ENCODE measurements at places on chromosomes 5 and 9. TPM values are rescaled to one million over a fixed set of nuclear protein-coding genes. Genes with fewer than 3 reads are reported as not detected.

DNA sequence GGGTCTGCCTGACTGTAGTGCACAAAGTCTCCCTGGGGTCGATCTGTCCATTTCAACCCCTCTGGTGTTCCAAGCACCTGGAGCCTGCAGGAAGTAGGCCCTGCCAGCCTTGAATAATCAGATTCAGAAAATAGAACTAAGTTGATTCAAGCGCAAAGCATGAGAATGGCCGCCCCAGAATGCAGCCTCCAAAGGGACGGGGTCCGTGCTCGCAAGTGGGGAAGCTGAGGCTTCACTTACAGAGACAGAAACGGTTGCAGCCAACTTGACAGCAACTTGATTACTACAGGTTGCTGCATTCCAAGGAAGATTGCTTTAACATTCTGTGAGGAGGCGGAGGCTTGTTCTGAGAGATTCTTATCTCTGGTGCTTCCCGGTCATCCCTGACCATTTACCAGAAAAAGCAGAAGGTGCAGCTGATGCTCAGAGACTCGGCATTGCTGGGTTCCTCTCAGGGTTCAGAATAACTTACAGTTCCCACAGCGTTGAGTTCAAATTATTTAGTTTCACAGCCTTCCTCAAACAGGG, 14.9 kb upstream of the LRRC14B start:
- peaks cover 1% of the 10 kb centered on the region for H3K27me3 ChIP-seq
- H3K27ac ChIP-seq: no peak overlapping the region
- no peak for DNase-seq

DNA sequence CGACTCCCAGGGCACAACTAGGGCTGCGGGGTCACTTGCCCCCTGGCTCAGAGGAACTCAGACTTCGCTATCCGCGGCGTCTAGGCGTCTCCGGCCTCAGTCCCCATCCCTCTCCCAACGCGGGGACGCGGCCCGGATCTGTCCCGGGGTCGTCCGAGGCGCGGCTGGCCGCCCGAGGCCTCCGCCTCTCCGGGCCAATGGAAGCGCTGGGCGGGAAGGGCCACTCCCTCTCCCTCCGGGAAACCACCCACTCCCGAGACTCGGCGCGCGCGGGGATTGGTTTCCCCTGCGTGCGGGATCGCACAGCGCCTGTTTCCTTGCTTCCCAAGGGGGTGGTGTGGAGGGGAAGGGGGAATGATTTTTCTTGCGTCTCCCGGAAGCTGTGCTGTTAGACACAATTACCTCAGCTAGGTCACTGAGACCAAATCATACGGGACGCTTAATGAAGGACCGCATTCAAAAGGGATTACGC, 38.3 kb downstream of the NR2F1 start:
- H3K27me3 ChIP-seq: peaks cover 39% of the 10 kb centered on the region
- no peaks in the 10 kb centered on the region for H3K36me3 ChIP-seq
- peak overlapping the region; percentile 58 for H3K4me3 ChIP-seq
- DNase-seq: no peak

- H3K4me1 ChIP-seq: no peaks in the 10 kb centered on the region
- no peaks in the 10 kb centered on the region for H3K27me3 ChIP-seq
- H3K4me3 ChIP-seq: no peak overlapping the region
- no peak overlapping the region for H3K27ac ChIP-seq
Measured at GRCh38 chr9:133932633-133933032, 59.5 kb downstream of the VAV2 start.

GRCh38 chr9:133125941-133126696, 5.1 kb upstream of the RALGDS start:
- H3K36me3 ChIP-seq: peaks cover 13% of the 10 kb centered on the region
- no peak for DNase-seq
- peaks cover 63% of the 10 kb centered on the region for H3K4me1 ChIP-seq
- H3K4me3 ChIP-seq: peak overlapping the region; percentile 48

GRCh38 chr5:78277715-78278114, 16.8 kb downstream of the AP3B1 start:
- DNase-seq: no peak
- H3K4me3 ChIP-seq: no peak overlapping the region
- H3K36me3 ChIP-seq: peaks cover 6% of the 10 kb centered on the region
- no peaks in the 10 kb centered on the region for H3K27me3 ChIP-seq

- H3K36me3 ChIP-seq: peaks cover 42% of the 10 kb centered on the region
- H3K27ac ChIP-seq: no peak overlapping the region
- DNase-seq: no peak
- H3K4me3 ChIP-seq: peak overlapping the region; percentile 38
- peaks cover 80% of the 10 kb centered on the region for H3K4me1 ChIP-seq
Measured at GRCh38 chr5:131545845-131546244, 89.2 kb downstream of the RAPGEF6 start.

DNA sequence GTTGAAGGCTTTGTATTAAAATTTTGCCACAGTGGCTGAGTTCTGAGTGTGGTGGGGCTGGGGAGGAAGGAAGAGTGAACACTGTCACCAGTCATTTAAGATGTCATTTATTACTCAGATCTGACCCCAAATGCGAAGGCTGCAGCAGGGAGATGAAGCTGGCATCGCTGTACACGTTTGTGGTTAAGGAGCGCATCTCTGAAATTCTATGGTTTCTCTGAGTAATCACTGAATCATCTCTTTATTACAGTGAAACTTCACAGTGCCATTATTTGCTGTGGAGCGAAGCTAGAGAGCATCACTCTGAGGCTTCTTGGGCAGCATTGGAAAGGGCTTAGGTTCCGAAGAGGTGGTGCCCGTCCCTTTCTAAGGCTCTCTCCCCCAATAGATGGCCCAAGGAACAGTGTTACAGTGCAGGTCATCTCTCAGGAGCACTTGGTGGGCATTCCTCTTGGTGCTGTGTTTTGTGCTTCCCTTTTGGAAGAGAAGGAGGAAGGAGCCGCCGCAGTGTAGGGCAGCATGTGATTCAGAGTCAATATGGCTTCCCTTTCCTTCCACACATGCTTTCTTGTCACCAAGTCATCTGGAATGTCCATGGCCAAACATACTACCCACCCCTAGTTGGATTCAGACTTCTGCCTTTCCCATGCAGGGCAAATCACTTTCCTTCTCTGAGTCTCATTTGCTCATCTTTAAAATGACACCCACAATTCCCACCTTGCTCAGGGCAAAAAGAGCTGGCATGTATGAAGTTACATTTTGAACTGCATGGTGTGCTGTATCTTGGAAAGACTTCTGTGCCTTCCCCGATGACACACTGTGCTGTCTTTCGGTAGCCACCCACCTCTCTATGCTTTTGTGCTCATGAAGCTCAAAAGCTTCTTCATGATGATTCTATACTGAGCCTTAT, 9.3 kb upstream of the TEX48 start:
- peaks cover 24% of the 10 kb centered on the region for H3K36me3 ChIP-seq
- H3K4me3 ChIP-seq: peak overlapping the region; percentile 69
- DNase-seq: peak; percentile 80
- peak overlapping the region; percentile 98 for H3K27ac ChIP-seq

IQGAP2 gene
- 43.5 TPM for total RNA-seq

DNA sequence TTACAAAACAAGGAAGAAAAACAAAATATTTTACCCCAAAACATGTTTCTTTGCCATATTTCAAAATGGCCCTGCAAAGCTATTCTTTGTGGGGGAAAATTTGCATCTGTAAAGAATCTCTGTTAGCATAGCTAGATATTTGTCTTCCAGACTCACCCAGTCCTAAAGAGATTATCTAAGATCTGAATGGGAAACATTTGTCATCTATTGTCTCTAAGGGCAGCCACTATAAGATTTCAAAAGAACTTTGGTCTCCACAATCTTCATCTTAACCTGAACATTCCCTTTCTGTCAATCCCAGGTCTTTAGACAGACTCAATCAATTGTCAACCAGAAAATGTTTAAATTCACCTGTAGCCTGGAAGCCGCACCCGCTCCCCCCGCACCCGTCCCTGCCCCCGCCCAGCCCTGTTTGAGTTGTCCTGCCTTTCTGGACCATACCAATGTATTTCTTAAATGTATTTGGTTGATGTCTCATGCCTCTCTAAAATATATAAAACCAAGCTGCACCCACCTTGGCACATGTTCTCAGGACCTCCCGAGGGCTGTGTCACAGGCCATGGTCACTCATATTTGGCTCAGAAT, 330.6 kb downstream of the RAB3C start:
- no peak overlapping the region for H3K27ac ChIP-seq
- H3K4me1 ChIP-seq: peaks cover 10% of the 10 kb centered on the region
- peaks cover 3% of the 10 kb centered on the region for H3K36me3 ChIP-seq
- DNase-seq: no peak
- H3K4me3 ChIP-seq: no peak overlapping the region

- H3K4me3 ChIP-seq: no peak overlapping the region
- H3K36me3 ChIP-seq: no peaks in the 10 kb centered on the region
- H3K27me3 ChIP-seq: no peaks in the 10 kb centered on the region
- DNase-seq: no peak
Measured at GRCh38 chr9:119810645-119811429, 441.6 kb upstream of the BRINP1 start.

DNA sequence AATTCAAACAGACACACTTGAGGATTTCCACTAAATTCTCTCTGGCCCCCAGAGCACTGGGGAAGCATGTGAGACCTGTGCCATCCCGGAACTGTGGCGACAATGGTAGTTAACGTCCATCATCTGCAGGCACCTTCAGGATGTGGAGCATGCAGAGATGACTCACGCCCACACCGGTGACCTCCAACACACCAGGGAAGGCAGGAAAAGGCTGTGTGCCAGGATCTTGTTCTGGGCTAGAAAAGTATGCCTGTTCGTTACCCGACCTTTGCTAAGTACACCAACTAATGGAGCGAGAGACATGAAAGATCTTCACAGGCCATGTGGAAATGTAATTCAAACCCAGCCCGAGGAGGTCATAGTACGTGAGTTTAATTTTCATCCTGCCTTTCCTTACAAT, 208.8 kb downstream of the MELK start:
- H3K27me3 ChIP-seq: peaks cover 17% of the 10 kb centered on the region
- no peak for DNase-seq
- no peak overlapping the region for H3K4me3 ChIP-seq
- H3K36me3 ChIP-seq: no peaks in the 10 kb centered on the region

TNC gene
- 0.60 TPM for total RNA-seq

SLC6A18 gene
- not detected for total RNA-seq

DNA sequence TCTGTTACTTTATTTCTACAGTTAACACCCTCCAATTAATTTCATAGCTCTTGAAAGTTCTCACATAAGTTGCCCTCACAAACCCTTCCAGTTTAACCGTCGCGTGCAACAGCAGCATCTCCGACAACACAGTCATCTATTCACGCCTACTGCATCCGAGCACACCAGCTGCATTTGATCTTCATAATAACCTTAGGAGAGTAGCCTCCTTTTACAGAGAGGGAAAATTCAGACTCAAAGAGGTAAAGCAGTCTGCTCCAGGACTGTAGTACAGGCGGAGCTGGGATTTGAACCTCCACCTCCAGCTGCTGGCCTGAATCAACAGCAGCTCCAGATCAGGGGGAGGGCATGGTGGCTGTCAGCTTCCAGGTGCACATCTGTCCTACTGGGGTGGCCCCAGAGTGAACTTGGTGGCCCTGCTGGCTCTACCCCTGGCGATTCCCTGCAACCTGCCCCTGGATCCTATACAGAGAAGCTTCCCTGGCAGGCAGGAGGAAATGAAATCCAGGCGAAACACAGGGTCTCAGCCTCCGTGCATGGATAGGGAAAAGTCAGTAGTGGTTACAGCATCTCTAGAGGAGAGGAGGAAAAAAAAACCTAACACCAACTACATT, 71.6 kb upstream of the UNC5A start:
- no peaks in the 10 kb centered on the region for H3K36me3 ChIP-seq
- no peak overlapping the region for H3K4me3 ChIP-seq
- no peak overlapping the region for H3K27ac ChIP-seq
- peaks cover 12% of the 10 kb centered on the region for H3K4me1 ChIP-seq
- H3K27me3 ChIP-seq: peaks cover 41% of the 10 kb centered on the region

DNA sequence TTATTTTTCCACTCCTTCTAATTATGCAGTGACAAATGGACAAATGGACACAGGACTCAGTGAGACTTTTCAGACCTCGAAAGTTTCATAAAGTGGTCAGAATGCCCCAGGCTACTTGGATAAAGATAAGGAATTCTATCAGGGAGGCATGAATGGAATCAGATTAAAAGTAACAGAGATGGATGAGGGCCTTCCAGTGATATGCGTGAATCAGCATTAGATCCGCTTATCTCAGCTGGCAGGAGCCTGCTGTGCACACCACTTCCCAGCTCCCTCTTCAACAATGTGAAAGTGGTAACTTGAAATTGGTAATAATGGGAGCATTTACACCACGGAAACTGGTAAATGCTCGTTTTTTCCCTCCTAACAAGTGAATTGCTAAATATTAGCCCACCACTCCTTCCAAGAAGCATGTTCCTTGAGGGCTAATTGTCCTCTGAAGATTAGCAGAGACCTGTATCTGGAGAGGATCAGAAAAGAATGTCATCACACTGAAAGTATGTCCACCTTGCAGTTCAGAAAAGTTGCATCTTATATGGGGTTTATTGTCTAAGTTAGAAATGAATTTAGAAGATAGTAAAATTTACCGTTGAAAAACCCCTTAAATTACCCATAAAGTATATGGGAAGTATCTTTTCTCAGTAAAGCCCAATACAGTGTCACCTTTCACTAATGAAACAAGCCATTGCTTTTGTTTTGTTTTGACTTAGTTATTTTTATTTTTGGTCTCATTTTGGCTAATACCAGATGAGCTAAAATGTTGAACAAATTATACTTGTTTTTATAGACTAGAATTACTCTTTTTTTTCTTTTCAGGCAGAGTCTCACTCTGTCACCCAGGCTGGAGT, 125.3 kb downstream of the DPYSL3 start:
- no peak for DNase-seq
- no peak overlapping the region for H3K4me3 ChIP-seq
- no peaks in the 10 kb centered on the region for H3K27me3 ChIP-seq
- no peak overlapping the region for H3K27ac ChIP-seq
- no peaks in the 10 kb centered on the region for H3K36me3 ChIP-seq
- H3K4me1 ChIP-seq: no peaks in the 10 kb centered on the region

FABP6 gene
- total RNA-seq: not detected

DNA sequence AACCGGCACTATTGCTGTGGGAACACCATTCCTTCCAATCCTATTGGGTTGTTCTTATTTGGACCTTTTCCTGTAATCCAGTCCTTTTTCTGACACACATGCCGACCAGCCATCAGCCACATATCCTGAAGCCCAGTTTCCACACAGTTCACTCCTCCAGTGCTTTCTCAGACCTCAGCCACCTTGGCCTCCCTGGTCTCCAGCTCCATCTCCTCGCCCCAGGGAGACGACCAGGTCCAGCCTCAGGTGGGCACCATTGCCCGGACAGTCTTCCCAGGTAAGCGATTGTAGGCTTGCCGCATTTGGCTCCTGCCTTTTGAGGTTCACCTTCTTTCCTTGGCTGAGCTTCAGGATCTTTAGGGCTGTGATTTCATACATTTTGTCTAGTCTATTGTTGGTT, 15.2 kb upstream of the TERT start:
- H3K27me3 ChIP-seq: peaks cover 4% of the 10 kb centered on the region
- DNase-seq: no peak
- H3K36me3 ChIP-seq: no peaks in the 10 kb centered on the region
- H3K27ac ChIP-seq: no peak overlapping the region
- H3K4me3 ChIP-seq: no peak overlapping the region
- H3K4me1 ChIP-seq: peaks cover 42% of the 10 kb centered on the region

- H3K4me3 ChIP-seq: no peak overlapping the region
- peaks cover 3% of the 10 kb centered on the region for H3K27me3 ChIP-seq
- no peak overlapping the region for H3K27ac ChIP-seq
- DNase-seq: no peak
Measured at GRCh38 chr5:172502969-172503368, 48.6 kb upstream of the SH3PXD2B start.

- no peak overlapping the region for H3K4me3 ChIP-seq
- H3K27me3 ChIP-seq: no peaks in the 10 kb centered on the region
- no peaks in the 10 kb centered on the region for H3K4me1 ChIP-seq
- no peak overlapping the region for H3K27ac ChIP-seq
Measured at GRCh38 chr9:127838375-127839078, 15.9 kb downstream of the ENG start.

PDZD2 gene
- not detected for total RNA-seq

GRCh38 chr5:9112520-9113291, 433.2 kb downstream of the SEMA5A start:
- no peak overlapping the region for H3K4me3 ChIP-seq
- no peak for DNase-seq
- H3K27me3 ChIP-seq: no peaks in the 10 kb centered on the region
- no peak overlapping the region for H3K27ac ChIP-seq
- H3K4me1 ChIP-seq: no peaks in the 10 kb centered on the region
